ENCODE measurements at places on chromosomes 3 and 15.

- DNase-seq = peak; percentile 44
Measured at GRCh38 chr15:60299452-60300047, 98.2 kb downstream of the ANXA2 start.

DNA sequence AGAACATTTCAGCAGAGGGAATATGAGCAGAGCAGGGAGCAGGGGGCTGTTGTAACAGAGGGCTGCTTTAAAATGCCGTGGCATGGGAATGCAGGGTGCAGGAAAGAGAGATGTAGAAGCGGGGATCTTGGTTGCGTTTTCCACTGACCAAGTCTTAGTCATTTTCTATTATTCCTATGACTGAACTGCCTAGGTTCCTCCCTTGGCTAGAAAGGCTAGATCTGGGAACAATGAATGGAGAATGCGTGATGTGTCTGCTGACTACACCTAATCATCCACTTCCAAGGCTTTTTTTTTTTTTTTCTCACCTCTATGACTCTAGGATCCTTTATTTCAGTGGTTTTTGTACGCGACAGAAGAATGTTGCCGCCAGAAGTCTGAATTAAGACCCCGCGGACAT, 607.4 kb upstream of the TBL1XR1 start:
- no peak for DNase-seq

DNA sequence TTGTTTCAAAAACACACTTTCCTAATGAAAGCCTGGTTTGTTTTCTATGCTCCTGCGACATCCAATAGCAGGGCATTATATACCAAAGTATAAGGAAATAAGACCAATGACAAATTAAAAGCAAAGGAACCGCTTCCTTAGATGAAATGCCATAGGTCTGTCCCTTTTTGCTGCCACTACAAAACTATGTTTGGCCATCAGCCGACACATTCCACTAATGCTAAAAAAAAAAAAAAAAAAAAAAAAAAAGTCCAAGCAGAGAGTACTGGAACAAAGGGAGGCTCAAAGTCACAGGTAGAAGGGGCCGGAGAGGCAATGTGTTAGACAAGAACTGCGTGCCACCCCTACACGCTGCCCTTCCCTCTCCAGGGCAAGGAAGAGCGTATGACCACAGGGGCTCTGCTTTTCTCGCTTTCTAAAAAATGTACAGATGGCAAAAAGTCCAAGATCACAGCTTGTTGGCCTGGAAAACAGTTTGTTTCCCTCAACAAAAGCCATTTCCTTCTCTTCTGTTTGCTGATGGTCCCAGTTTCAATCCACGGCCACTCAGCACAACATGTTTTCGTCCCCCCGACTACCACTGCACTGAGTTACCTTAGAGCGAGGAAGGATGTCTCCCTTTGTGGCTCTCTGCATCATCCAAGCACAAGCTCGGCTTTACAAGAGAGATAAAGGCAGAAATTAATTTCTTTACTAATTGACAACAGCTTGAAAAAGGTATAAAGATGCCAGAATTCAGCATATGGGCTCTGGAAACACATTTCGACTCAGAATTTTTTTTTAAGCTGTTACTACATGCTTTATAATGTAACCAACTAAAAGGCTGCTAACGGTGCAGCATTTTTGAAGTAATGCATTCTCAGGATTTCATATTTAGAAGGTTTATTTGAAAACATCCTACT, 70.8 kb downstream of the ABTB1 start:
- no peak for DNase-seq

GRCh38 chr15:88322461-88322860, 65.9 kb upstream of the NTRK3 start:
- DNase-seq = no peak

GRCh38 chr3:49244581-49245205, 32.3 kb downstream of the C3orf62 start:
- DNase-seq = no peak

DNA sequence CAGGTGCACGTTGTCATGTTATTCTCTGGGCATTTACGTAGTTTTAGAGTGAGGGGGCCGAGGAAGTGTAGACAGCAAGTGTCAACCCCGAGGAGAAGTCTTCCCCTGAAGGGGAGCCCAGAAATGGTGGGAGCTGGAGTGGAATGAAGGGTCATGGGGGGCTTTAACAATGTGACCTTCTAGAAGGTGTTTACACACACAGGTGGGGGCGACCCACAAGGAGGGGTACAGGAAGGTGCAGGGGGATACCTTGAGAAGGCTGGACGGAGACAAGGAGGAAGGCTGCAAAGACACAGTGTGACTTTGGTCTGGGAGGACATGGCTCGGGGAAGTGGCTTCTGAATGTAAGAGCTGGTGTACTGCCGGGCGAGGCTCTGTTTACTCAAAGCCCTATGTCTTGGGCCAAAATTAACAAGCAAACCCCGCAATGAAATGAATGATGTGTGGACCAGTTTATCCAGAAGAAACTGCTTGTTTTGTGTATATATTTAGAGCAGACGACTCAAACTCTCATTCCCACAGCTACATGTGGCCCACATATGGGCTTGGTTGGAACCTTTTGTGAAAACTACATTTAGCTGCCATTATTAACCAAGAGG, 18.7 kb downstream of the TRPM1 start:
- no peak for DNase-seq

DNA sequence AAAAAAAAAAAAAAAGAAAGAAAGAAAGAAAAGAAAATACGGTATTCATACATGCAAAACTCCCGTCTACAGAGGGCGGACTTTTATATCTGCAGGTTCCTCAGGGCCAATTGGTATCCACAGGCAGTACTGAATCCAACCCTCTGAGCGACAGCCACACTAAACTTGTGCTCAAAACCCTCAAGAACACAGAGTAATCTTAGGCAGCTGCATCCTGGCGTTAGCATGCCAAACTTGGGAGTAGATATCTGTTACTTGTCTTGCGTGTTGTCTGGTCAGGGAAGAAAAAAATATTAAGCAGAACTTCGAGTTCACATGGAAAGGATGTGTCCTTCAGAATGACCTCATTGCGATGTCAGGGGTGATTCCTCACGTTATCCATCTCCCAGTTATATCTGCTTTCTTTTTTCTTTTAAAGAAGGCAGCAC, 12.8 kb downstream of the SNAP23 start:
- DNase-seq = no peak

DNA sequence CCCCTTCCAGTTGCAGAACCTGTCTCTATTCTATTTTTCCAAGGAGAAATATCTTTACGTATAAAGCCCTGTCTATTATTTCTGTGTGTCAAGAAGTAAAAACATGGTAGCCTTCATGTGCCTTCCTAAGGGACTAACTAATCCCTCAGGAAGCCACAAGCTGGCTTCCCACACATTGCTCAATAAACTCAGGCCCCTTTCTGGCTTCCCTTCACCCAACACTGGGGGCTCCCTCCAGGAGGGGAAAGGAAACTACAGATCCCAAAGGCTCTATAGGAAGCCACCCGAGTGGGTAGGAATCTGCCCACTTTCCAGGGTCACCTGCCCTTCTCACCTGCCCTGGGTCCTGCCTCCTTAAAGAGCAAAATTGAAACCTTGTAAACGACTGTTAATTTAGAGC, 4.6 kb downstream of the TLE3 start:
- no peak for DNase-seq

DNA sequence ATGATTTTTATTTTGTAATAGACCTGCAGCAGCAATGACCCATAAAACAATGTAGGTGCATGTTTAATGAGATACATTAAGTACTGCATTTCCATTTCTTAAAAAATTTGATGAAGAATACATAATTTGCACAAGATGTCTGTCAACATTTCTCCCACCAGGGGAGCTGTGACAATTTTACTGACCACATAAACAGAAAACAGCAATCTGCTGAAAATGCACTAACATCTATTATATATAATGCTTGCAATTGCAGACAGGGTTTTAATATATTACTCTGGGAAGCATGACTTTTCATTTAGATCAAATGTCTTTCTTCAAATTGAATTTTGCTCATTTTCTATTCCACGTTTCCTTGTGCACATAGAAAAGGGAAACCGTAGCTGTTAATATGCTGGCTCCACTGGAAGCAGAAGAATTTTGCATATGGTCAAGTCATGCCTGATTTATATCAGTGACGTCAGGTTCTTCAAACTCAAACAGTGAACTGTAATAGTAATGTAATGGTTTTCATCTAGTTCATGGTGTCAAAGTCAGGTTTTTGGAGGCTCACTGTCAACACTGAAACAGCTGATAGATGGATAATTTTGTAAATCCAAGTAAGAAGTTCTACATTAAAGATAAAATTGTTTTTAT, 79.8 kb upstream of the IGF1R start:
- no peak for DNase-seq

GRCh38 chr3:105715372-105715771, 153.4 kb downstream of the CBLB start:
- no peak for DNase-seq

DNA sequence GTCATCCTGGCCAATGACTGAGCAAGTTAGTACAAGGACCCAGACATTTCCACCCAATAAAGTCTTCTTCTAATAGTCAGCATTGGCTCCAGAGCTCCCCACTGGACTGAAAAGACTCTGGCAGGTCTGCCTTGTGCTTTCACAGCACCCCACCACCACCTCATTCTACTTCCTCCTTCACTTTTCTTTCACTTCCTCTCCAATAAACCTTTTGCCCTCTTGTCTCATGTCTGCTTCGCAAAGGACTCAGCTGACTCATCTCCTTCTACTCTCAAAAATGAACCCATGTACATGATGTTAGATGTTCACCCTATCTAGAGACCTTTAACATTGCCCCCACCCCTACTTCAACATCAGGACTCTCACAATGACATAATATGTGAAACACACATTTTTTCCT, 181.0 kb upstream of the PPP2R3A start:
- no peak for DNase-seq

GRCh38 chr3:184145111-184145524, 10.0 kb downstream of the EIF2B5 start:
- DNase-seq = peak; percentile 59

DNA sequence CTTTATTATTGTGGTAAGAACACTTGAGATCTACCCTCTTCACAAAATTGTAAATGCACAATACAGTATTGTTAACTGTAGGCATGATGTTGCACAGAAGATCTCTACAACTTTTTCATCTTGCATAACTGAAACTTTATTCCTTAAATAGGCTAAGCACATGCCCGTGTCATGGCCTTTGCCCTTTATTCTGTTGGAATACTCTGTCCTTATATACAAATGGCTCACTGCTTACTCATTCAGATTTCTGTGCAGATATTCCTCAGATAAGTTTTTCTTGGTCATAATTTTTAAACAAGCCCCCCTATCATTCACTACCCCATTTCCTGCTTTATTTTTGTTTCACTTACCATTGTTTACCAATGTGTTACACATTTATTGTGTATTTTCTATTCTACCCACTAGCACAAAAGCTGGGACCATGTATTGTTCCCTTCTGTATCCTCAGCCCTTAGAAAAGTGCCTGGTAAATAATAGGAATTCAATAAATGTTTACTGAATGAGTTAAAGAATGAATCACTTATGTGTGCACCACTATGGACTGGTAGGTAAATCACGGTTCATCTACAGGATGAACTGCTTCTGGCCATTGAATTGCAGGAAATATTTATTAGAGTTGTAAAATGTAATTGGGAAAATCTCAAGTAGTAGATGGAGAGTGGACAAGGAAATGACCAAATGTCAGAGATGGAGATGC, 151.0 kb downstream of the CPNE4 start:
- no peak for DNase-seq

DNA sequence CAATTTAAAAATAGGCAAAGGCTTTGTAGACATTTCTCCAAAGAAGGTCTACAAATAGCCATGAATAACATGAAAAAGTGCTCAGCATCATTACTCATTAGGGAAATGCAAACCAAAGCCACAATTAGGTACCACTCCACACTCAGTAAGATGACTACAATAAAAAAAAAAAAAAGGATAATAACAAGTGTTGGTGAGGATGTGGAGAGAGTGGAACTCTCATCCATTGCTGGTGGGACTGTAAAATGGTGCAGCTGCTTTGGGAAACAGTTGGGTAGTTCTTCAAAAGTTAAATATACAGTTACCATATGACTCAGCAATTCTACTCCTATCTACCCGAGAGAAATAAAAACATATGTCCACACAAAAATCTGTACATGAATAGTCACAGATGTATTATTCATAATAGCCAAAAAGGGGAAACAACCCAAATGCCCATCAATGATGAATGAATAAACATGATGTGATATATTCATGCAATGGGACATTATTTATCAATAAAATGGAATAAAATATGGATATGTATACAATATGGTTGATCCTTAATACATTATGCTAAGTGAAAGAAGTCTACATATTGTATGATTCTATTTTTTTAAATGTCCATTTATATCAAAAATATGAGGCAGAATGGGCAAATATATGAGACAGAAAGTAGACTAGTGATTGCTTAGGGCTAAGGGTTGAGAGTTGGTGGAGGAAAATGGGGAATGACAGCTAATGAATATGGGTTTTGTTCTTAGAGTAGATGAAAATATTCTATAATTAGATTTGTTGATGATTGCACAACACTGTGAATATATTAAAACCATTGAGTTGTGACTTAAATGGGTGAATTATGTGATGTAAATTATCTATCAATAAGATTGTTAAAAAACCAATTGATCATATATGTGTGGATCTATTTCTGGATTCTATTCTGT, 66.1 kb upstream of the SMAD3 start:
- DNase-seq = no peak

DNA sequence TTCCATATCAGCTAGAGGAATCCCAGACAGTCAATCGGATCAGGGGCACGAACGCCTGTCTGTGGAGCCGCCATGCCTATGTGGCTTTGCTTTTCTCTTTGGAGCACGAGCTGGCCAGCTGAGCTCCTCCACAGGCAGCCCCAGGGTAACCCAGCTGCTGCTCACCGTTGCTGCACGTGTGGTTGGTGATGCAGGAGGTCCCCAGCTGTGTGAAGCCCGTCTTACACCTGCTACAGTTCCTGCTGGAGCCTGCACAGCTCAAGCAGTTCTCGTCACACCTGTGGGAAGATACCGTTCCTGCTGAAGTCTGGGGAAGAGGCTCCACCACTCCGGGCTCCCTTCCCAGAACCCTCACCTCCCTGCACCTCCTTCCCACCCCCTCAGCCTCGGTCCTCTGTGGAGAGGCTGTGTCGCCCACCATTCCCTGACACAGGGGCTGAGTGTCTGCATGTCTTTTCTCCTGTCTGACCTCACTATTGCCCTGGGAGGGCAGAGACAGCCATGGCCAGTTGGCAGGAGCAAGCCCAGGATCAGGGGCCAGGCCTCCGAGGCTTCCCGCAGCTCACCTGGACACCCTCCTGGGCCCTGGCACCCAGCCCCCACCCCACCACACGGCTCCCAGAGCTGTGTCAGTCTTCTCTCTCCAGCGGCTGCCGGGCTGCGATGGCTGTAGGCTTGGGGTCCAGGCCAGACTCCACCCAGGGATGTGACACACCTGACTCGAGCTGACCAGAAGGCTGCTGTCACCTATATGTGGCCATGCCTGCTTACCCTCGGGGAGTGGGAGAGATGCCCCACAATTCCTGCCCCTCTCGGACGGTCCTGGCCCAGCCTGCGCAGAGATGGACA, 12.2 kb upstream of the SNRPA1 start:
- peak; percentile 16 for DNase-seq

- peak; percentile 66 for DNase-seq
Measured at GRCh38 chr15:40108061-40108854, 421 bp downstream of the BMF start.
